Kidney capillary endothelial cell (primary cell): ENCODE measurements at places on chromosomes 2 and 18.

- DNase-seq = no peak
These were observed 195.9 kb upstream of the TCF4 start for GRCh38 chr18:55783921-55784320.

DNA sequence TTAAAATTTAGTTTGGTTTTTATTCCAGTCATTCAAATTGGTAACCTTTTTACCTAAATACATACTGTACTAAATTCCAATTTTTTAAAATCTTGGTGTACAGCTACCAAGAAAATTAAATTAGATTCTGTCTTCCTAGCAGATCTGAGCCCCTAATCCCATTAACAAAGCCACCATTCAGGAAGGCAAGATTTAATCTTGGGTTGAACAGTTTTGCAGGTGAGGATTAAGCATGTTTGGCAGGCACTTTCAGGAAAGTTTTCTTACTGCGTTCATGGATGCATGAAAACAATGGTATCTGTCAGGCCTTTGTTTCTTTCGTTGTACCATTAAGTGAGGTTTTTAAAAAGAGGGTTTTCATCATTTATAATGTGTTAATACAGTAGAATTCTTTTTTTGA is 32.8 kb downstream of the ITPRID2 start:
- no peak for DNase-seq

GRCh38 chr2:111220962-111221361 is 100.2 kb downstream of the BCL2L11 start:
- DNase-seq = no peak

- no peak for DNase-seq
These were observed 117.8 kb downstream of the DYM start for GRCh38 chr18:49342690-49343089.

- no peak for DNase-seq
These were observed 73.5 kb downstream of the GULP1 start for GRCh38 chr2:188365058-188365641.

- DNase-seq = no peak
These were observed 440.3 kb upstream of the MC4R start for GRCh38 chr18:60812921-60813320.
